ENCODE measurements at places on chromosomes 16 and 17. TPM values are rescaled to one million over a fixed set of nuclear protein-coding genes. Genes with fewer than 3 reads are reported as not detected.

ENPP7 gene
- total RNA-seq = not detected

KCNG4 gene
- not detected for total RNA-seq

MAF gene
- 0.25 TPM for total RNA-seq

KRTAP4-7 gene
- total RNA-seq = not detected

ABCA10 gene
- total RNA-seq = 0.12 TPM

NHERF1 gene
- 48.2 TPM for total RNA-seq

CHST4 gene
- not detected for total RNA-seq

SLC9A5 gene
- 1.7 TPM for total RNA-seq

CEMP1 gene
- total RNA-seq = not detected

MMD gene
- total RNA-seq = 28.8 TPM

TUFM gene
- 284 TPM for total RNA-seq

RAB11FIP4 gene
- 1.9 TPM for total RNA-seq

CACNG1 gene
- 0.37 TPM for total RNA-seq

LPCAT2 gene
- total RNA-seq = 6.3 TPM

TMEM235 gene
- total RNA-seq = not detected

GGA2 gene
- total RNA-seq = 30.9 TPM
